Fibroblast of skin of back (primary cell): ENCODE measurements at places on chromosomes 6 and 20.

DNA sequence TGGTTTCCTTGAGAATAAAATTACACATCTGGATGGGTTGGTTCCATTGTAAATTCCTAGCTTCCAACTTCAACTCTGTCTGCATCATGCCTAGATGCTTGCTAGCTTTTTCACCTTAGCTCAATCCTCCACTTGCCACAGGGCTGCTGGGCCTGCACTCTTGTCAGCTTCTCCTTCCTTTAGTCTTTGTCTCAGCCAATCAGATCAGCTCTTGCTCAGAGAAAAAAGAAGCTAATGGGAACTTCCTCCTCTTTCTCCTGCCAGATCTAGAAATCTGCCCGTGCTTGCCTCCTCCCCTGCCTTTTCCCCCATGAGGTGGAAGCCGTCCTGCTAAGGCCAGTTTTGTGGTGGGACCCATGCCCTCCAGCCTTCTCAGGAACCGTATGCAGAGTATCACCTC, 18.5 kb downstream of the RAE1 start:
- DNase-seq = no peak

DNA sequence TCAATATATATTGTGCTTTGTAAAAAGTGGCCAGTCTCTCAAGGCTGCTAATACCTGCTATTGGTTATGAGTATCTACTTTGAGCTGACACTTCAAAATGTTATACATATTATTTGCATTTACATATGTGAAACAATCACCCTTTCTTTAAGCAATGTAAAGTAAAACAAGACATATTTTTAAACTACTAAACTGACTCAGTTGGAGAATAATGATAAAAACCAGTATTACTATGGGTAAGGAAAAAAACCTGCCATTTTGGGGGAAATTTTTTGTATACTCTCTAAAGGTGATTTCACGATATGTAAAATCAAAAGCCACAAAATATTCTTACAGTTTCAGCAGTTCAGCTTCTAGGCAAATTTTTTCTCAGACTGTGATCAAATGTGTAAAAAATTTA, 232.3 kb downstream of the PRL start:
- no peak for DNase-seq

DNA sequence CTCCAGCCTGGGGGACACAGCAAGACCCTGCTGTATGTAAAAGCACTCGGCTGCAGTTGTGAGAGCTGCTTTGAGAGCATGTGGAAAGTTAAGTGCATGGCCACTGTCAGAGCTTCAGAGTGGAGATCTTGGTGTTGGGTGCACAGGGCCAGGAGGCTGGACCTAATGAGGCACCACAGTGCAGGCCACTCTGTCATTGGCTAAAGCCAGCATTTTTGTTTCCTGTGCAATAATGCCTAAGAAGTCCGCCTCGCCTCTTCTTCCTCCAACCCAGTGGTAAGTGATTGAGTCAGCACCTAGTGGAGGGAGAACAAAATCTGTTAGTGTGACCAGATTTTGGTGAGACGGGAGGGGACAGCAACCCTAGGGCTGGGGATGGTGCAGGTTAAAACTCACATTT, 60.6 kb downstream of the SSR1 start:
- DNase-seq = no peak

- no peak for DNase-seq
Observed at GRCh38 chr6:36957773-36958271, 3.3 kb downstream of the PI16 start.

GRCh38 chr20:16410626-16411025, 162.6 kb downstream of the KIF16B start:
- no peak for DNase-seq

DNA sequence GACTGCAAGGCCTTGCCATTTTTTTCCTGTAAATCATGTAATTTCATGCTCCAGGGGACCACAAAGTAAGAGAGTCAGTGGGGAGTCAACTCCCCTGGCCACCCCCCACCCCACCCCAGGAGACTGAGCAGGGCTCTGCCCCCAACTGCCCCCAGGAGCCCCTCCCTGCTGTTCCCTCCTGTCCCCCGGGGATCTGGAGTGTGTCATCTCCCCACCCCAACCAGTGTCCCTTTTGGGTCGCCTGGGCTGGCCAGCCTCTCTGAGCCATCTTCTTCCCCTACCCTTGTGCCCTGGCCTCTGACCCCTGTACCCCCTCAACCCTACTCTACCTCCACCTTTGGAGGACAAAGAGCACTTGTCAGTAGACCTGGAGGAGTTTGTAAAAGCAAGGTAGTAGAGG, 29.4 kb downstream of the FOXP4 start:
- DNase-seq = no peak

GRCh38 chr6:169805242-169805838, 53.9 kb downstream of the ERMARD start:
- DNase-seq = no peak

DNA sequence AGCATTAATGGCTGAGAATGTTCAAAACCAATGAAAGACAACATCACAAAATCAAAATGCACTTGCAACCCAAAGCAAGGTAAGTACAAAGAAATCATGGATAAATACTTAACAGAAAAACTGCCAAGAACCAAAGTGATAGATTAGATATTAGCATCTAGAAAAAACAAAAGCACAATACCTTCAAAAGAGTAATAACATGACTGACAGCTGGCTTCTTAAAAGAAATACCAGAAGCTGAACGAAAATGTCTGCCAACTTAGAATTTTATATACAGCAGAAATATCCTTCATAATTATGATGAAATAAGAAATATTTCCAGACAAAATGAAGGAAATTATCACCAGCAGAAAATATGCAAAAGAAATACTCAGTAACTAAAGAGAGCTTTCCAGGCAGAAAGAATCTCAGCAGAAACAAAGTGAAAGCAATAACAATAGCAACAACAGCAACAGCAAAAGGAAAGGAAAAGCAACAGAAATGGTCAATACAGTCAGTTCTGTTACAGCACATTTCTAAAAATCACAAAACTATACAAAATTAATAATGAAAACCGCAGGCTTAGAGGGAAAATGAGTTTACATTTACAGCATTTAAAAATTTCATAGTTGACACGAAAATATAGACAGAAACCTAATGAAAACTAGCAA, 121.5 kb upstream of the MAN1A1 start:
- no peak for DNase-seq

DNA sequence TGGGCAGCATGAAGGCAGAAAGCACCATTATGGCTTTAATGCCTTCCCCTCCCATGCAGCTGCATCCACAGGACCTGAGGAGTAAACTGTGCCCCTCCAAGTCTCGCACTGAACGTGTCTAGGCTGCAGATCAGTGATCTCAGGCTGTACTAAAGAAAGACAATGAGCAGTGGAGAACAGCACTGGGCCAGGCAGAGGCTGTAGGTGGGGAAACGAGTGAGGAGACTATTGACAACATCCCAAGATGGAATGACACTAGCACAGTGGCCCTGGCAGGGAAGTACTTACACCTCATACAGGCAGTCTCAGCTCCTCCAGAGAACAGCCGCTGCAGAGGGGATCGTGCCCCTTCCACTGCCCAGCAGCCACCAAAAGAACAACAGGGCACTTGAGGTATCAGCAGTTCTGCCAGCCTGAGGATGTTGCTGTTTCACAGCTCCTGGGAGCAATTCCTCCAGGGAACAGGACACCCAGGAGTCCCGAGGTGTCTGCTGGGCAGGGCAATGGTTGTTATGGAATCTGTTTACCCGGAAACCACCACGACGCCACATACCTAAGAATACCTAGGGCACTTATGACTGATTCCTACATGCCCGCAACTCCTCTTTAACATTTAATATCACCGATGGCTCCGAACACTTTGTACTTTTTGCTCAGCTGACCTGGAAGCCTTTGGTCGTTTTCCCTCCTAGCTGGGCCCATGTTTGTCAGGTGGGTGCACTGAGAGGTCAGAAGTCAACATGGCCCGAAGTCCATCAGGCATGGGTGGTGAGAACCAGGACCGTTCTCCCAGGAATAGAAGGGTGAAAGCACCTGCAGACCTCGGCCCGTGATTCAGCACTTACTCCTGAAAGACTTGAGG, 79.1 kb downstream of the SLC22A23 start:
- no peak for DNase-seq

GRCh38 chr6:167106406-167106805, 16.5 kb upstream of the CCR6 start:
- DNase-seq = no peak

- DNase-seq = no peak
Observed at GRCh38 chr6:71481011-71481410, 192.4 kb downstream of the OGFRL1 start.

GRCh38 chr20:48703511-48704219, 124.1 kb downstream of the PREX1 start:
- DNase-seq = no peak

DNA sequence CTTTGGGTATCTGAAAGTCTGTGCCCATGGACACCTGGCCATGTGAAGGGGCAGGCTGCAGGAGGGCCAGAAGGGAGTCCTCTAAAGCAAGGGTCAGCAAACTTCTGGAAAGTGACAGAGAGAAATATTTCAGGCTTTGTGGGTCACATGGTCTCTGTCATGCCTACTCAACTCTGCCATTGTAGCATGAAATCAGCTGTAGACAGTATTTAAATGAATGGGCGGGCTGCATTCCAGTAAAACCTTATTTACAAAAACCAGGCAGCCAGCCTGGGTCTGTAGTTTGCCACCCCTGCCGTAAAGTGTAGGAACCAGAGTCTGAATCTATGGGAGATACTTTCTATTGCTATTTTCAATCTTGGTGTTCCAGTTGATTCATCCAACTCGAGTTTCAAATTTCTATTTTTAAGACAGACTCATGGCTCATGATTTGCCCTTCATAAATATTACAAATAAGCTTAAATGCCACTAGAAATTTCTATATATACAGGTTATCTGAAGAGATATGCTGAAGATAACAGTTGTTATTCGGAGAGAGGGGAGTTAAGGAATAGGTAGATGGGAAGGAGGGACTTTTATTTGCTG, 19.0 kb upstream of the ADGRF4 start:
- no peak for DNase-seq

DNA sequence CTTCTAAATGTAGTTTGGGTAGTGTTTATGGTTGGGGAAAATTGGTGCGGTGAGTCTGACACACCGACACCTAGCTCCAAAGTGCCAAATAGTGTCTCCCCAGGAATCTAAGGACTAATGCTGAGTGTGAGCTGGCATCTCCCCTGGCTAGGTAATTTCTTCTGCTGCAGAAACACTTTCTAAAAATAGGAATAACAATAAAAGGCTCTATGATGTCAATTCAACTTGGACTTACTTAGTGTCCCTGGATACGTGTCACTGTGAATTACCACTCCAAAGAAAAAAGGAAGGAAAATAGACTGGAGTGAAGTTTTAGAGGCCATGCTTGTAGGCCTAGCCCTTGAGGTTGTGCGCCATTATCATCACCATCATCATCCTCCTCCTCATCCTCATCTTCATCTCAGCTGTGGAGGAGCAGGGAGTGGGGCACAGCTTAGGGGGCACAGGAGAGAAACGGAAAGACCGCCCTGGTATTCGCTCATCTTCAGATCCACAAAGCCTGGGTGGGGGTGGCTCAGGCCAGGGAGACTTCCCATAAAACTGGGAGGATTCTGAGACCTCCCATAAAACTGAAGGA, 89.6 kb downstream of the TBC1D7 start:
- no peak for DNase-seq

GRCh38 chr20:39253051-39253755, 291.1 kb downstream of the DHX35 start:
- DNase-seq = no peak

GRCh38 chr20:49635866-49636265, 67.9 kb upstream of the PTGIS start:
- no peak for DNase-seq

DNA sequence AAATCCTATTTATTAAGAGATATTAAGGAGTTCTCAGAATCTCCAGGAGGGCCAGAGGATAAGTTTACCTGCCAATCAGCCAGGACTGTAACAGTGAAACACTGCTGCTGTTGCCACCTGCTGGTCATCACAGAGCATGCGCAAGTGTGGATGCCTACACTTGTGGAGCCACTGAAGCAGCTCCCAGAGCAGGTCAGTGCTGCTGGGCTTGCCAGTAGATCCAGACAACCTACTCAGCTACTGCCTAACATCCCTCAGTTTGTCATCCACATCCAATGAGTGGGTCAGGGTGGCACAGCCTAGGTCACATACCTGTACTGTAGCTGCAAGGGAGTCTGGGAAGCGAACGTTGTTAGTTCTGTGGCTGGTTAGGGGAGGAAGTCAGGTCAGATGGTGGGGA, 18.3 kb upstream of the NHSL1 start:
- DNase-seq = peak; percentile 45

DNA sequence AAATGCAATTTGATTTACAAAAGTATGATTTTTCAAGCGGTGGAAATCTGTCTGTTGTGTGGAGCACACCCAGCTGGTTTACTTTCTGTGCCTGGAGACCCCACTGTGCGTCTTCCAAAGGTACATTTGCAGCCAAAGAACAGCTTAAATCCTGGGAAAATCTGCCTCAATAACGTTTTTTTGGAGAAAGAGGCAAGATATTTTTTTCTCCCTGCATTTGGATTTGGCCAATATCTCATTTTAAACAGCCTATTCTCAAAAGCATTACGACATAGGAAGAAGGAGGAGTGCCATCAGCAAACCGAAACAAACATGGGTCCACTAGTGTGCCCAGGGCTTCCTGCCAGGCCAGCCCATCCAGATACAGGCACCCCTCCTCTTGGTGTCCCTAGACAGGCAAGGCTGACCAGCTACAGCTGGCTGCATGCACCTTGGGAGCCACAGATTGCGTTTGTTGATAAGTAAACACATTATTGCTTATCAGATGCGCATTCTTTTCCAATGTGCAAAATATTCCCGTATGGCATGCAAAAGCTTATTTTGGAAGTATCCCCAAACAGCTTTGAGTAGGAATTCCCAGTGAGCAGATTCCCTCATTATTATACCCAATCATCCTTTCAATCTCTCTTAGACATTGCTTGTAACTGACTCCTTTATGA, 184.5 kb upstream of the MARCKS start:
- no peak for DNase-seq

DNA sequence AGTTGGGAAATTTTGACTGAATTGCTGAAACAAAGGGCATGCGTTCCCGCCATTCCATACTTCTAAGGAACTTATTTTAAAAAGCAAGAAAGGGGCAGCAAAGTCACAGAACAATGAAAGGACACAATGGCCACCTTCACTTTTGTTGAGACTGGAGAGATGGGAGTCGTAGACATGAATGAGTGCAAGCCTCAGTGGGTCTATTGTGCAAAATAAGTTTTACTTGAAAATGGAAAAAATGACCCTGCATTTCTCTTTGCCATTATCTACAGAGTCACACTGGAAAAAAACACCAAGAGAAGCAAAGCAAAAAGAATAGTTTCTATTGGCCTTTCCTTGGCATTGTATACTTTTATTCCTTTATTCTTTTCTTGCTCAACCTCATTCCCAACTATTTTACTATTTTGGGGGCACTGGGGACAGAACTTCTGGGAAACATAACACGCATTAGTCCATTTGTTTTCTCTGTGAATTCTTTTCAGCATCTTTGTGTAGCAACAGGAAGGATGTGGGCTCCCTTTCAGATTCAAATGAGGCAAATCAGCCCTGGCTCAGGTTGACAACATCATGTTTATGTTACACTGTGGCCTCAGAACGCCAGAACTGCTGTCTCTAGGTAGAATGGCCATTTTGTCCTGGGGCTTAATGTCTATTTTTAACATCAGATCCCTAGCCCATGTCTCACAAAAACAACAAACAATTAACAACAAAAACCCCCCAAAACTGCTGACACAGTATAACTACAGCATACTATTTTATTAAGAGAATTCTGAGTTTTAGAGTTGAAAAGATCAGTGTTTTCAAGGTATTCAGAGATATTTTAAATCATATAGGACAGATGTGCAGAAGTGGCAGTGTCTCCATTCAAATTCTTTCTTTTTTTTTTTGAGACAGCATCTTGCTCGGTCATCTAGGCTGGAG, 122.2 kb downstream of the FYN start:
- peak; percentile 66 for DNase-seq

- no peak for DNase-seq
Observed at GRCh38 chr6:129329678-129330077, 380.3 kb downstream of the ARHGAP18 start.
